ENCODE measurements at places on chromosomes 16 and 17. TPM values are rescaled to one million over a fixed set of nuclear protein-coding genes. Genes with fewer than 3 reads are reported as not detected.

KRT31 gene
- not detected for total RNA-seq

SOCS1 gene
- total RNA-seq = 165 TPM

ODAD4 gene
- 0.72 TPM for total RNA-seq

ITGAL gene
- total RNA-seq = 662 TPM

SLC38A8 gene
- total RNA-seq = not detected

AANAT gene
- not detected for total RNA-seq

FOXF1 gene
- not detected for total RNA-seq

NOS2 gene
- total RNA-seq = 0.09 TPM

TAC4 gene
- not detected for total RNA-seq

VAT1L gene
- not detected for total RNA-seq

CLEC10A gene
- total RNA-seq = 0.45 TPM

TP53TG3C gene
- not detected for total RNA-seq

CTF1 gene
- 0.19 TPM for total RNA-seq

ZFPM1 gene
- 19.2 TPM for total RNA-seq

SRCIN1 gene
- not detected for total RNA-seq

CPHXL2 gene
- total RNA-seq = not detected

CALB2 gene
- total RNA-seq = not detected

CCL8 gene
- total RNA-seq = not detected

ADAMTS18 gene
- not detected for total RNA-seq

SHISA9 gene
- total RNA-seq = not detected

CCL3 gene
- 2.9 TPM for total RNA-seq

VWA3A gene
- total RNA-seq = 0.51 TPM

LLGL2 gene
- 37.2 TPM for total RNA-seq

BRCA1 gene
- total RNA-seq = 53.5 TPM

SP6 gene
- 0.09 TPM for total RNA-seq

HEATR9 gene
- 6.7 TPM for total RNA-seq

CLDN7 gene
- 2.6 TPM for total RNA-seq

KRTAP4-9 gene
- not detected for total RNA-seq

CNTNAP1 gene
- 3.6 TPM for total RNA-seq

CACNG1 gene
- total RNA-seq = not detected
